ENCODE measurements at places on chromosomes 11 and 22.

GRCh38 chr11:20089796-20090653, 70.2 kb downstream of the DBX1 start:
- DNase-seq: peak; percentile 60

DNA sequence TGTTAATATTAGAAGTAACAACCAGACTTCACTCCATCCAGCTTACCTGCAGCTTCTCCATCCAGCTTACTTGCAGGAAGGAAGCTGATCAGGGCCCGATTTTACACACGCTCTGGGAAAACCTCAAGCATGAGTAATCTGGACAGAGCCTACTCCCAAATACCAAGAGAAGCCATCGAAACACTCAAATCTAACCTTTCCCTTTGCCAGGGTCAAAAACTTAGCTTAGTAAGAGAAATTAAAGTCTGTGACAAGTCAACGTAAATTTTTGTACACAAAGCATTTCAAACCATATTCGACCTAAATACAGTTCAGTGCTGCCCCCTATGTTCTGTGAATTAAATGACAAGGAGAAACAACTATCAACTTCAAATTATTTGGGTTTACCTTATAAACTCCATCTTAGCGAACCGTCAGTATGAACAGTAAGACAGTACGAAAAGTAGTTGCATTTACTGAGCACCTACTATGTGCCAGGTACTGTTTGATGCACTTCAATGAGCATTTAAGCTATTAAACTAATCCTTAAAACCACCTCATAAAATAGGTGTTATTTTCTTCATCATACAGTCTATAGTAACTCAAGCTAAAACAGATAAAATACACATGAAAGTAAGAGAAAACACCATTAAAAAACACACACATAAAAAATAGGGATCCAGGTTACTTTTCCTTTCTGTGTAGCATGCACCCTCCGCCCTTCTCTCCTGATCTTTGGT, 36.9 kb downstream of the ARFGAP3 start:
- no peak for DNase-seq

DNA sequence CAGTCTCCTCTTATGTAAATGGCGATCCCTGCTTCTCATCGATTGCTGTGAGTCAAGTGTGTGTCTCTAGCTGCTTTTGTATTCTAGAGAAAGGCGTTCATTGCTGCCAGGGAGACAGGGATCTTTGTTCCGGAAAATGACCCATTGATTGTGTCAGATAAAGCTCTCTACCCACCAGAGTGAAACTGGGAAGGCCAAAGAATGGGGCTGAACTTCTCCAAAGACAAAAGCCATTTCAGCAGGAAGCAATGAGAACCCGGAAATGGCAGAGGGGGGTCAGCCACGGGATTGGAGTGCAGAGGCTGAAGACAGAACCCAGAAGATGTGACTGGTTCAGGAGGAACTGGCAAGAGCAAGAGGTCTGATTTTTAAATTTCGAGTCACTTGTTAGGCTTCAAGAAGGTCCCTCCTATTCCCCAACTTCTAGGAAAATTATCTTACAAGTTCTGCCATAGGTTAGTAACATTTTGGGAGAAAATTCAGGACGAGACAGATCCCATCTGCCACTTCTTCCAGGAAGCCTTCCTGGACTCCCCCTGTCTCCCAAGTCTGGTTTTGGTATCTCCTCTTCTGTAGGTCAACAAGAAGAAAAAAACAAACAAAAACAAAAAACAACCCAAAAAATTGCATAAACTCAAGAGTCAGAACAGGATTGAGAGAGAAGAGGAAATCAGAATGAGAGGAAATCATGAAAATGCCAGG, 110.6 kb downstream of the NECTIN1 start:
- DNase-seq: peak; percentile 7

DNA sequence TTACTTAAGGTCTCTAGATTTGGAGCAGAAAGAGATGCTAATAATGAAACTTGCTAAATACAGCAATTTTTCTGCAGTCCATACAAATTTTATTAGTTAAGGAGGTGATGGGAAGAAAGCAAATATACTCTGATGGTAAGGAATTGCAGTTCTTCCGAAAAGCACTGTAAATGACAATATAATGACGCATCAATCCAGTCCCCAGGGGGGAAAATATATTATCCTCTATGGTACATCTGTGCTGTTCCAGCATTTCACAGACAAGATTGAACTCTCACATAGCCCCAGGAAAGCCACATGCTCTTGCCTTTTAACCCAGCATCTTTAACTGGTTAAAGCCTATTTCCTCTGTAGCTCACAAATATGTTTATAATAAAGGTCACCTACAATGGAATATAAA, 416.6 kb upstream of the CCDC90B start:
- no peak for DNase-seq

DNA sequence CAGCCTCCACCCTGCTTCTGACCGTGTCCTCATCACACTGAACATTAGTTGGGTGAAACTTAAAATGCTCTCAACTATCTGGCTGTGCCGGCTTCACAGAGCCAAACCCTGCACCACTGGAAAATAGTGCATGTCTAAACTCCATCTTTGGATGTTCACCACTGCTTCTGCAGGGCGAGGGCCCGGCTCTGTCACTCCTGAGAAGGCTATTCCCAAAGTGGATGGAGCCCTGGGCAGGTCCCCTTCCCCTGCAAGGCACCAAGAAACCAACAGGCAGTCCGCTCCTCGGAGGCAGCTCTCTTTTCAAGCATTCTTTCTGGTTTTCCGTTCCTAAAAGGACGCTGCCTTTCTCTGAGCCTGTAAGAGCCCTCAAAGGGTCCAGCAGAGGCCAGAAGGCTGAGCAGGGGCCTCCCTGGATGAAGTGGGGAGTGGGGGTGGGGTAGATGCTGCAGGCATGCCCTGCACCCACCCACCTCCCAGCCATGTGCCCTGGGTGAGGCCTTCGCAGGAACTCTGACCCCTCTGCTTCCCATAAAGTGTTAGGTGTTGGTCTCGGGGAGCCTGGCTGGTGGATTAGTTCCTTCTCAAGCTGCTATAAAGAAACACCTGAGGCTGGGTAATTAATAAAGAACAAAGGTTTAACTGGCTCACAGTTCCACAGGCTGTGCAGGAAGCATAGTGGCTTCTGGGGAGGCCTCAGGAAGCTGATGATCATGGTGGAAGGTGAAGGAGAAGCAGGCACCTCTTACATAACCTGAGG, 23.3 kb downstream of the LINC01488 start:
- DNase-seq: no peak

GRCh38 chr11:70509476-70509875, 111.1 kb downstream of the CTTN start:
- no peak for DNase-seq

DNA sequence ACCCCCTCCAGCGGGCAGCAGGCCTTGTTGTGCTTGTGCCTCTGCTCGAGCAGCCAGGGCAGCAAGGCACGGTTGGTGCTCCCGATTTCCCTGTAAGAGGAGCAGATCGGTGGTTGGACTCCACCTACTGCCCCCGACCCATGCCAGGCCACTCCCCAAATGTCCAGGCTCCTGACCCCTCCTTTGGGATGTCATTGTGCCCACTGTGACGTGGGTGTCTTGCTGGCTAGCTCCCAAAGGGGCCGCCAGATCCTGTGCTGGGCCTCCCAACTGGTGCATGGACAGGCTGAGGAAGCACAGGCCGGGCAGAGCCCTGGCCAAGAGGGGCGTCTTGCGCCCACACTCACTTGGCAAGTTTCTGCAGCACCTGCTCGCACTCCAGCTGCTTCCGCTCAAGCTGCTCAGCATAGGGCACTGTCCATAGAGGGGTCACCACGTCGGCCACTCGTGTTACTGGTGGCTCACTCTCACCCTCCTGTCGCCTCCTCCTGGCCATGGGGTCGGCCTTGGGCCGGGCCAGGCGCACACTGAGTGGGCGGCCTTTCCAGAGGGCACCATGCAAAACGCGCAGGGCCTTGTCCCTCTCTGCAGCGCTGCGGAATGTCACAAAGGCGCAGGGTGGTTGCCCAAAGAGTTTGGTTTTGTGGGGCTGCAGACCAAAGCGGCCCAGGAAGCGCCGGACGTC, at the start of gene RANBP1:
TSS of gene RANBP1 (plus strand) at position 414 of the 685 bp plus-strand sequence. CDS start at position 495, 81 bp downstream.
- DNase-seq: no peak

GRCh38 chr22:22767876-22768602, 119.6 kb upstream of the IGLL5 start:
- DNase-seq: no peak

Data from NCI-H774 (cell line).